ENCODE measurements at places on chromosomes 1 and 21.

GRCh38 chr1:234955107-234955731, 173.4 kb downstream of the TOMM20 start:
- DNase-seq = peak; percentile 56

GRCh38 chr1:114831276-114831994, 23.2 kb upstream of the SYCP1 start:
- DNase-seq = no peak

DNA sequence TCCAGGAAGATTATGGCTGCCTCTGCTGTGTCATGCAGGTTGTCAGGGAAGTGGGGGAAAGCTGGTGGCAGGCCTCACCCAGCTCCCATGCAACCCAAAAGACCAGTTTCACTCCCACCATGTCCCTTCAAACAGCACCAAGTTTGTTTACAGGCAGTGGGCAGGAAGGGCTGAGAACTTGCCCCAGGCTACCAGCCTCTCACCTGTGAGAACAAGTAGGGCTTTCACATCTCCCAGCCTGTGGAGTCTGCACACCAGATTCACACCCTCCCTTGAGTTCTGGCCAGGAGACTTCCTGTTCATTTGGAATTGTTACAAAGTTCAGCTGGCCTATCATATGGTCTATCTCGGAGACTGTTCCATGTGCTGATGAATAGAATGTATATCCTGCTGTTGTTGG, 27.8 kb downstream of the RPAP2 start:
- no peak for DNase-seq

- no peak for DNase-seq
These were observed 108.5 kb downstream of the DENND1B start for GRCh38 chr1:197666769-197667285.

DNA sequence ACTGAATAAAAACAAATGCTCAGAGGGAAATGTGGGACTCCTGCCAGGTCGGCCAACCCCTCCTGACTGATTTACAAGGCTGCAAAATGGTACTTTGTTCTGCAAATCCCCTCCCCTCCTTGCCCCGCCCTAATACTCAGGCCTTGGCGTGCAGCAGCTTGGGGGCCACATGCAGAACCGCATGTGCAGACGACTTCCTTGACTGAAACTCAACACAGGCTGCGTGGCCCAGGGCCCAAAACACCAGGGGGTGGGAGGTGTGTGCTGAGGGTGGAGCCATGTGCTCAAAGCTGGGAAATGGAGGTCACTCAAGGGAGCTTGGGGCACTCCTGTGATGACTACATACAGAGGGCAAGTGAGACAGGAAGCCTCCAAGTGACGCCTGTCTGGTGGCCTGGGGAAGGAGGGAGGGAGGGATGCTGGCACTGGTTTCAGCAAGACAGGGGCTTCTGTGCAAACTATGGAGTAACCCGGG, 87.2 kb downstream of the MRPL37 start:
- no peak for DNase-seq

- DNase-seq = no peak
These were observed 19.7 kb downstream of the PTAFR start for GRCh38 chr1:28156821-28157220.
